ENCODE measurements at places on chromosomes 7 and 10.

GRCh38 chr7:617614-618538, 98.2 kb upstream of the PDGFA start:
- no peak for DNase-seq

GRCh38 chr7:38171623-38172391, 6.2 kb upstream of the STARD3NL start:
- no peak for DNase-seq

DNA sequence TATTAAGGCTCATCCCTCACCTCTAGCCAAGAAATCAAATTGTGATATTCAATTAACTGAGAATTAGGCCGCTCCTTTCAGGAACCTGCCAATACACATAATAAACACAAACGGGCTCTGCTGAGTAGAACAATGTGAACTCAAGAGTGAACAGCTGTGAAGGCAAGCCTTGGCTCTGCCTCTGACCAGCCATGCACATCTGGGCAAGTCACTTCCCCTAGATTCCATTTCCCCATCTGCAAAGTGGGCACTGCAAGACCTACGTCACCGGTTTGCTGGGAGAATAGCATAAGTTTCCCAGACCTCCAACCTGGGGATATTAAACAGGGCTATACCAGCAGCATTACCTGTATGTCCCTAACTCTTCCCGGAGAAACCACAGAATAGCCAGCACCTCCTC, 355.2 kb downstream of the TNS3 start:
- no peak for DNase-seq

DNA sequence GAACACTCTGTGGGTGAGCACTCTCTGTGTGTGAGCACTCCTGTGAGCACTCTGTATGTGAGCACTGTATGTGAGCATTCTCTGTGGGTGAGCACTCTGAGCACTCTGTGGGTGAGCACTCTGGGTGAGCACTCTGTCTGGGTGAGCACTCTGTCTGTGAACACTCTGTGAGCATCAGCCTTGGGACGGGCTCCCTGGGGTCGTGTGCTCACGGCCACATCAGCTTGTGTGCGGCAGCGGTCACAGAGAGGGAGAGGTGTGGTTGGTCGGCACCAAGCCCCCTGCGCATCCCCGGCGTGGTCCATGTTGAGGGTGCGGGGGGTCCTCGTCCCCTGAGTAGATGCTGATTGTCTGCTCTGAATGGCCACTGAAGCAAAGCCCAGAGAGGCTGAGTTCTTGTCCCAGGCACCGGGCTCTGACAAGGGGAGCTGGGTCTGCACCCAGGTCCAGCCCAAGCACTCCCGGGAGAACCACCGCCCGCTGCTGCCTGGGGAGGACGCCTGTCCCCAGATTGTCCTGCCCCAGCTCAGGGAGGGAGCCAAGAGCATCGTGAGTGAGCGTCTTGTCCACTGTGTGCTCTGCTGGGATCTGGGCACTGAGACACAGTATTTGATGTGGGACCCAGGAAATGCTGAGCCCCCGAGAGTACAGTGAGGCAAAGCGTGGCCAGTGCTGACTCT, 143.7 kb downstream of the DNAJB6 start:
- DNase-seq = no peak

DNA sequence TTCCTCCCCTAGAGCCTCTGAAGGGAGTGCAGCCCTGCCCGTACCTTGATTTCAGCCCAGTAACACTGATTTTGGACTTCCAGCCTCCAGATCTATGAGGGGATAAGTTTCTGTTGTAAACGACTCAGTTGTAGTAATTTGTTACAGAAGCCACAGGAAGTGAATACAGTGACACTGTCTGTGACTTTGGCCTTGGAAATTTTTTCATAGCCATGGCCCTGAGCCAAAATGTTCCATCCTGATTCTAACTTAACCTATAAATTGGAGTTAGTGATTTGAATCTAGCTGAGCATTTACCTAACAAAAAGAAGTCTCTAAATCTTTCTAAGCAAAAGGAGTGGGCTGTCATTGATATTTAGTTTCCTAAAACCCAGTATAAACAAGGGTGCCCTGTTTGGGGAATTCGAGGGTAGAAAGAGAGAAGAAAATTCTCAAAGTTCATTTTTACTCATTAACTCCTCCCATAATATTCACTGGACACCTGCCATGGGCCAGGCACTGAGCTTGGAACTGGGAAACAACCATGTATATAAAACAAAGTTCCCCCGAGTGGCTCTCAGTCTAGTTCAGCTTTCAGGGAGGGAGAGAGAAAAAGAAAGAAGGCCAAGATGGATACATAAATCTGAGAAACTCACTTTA, 162.3 kb downstream of the SKIDA1 start:
- DNase-seq = no peak

DNA sequence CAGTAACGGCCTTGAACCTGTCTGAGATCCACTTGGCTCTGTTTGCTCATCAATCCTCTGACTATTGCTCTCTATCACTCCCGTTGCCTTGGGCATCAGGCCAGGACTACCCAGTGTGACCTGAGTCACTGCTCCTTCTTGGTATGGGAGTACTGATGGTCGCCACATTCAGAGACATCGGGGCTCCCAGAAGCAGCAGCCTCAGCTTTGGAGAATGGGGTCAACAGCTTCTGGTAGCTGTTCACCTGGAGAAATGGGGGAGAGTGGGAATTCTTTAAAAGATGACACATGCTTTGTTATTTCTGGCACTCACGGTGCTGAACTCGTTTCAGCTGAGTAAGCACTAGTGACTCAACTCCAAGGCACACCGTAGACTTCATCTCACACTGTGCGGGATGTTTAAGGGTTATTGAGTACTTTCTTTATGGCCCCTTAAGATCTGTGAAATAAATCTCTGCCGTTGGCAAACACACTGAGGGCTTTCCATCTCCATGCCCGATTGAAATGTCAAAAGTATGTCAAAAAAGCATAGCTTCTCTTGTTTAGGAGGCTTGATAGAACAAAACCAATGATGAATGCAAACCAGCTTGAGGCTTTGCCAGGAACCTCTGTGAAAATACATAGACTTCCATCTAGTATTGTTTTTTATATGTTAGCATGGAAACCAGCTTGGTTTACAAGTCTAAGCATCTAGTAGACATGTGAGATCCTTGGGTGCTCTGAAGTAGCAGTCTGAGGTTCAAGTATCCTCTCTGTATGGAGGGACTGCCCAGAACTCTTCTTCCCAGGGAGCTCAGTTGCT, 333.1 kb downstream of the CXCL12 start:
- no peak for DNase-seq

DNA sequence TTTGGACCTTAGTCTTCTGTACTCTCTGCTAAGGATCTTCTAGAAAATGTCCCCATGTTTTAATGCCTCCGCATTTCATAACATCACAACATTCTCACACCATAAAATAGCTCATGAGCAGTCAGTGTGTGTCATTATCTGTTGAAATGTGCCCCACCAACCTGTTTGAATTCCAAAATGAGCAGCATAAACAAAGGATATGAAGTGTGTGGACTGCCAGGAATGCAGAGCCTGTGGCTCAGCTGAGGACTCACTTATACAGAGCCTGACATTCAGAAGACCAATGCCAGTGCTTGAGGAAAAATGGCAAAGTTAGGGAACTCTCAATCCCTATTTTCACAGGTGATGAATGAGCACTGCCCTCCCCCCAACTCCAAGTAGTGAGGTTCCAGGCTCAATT, 621.4 kb downstream of the POM121L12 start:
- DNase-seq = no peak

- DNase-seq = no peak
Measured at GRCh38 chr10:118407777-118408176, 65.7 kb upstream of the FAM204A start.

DNA sequence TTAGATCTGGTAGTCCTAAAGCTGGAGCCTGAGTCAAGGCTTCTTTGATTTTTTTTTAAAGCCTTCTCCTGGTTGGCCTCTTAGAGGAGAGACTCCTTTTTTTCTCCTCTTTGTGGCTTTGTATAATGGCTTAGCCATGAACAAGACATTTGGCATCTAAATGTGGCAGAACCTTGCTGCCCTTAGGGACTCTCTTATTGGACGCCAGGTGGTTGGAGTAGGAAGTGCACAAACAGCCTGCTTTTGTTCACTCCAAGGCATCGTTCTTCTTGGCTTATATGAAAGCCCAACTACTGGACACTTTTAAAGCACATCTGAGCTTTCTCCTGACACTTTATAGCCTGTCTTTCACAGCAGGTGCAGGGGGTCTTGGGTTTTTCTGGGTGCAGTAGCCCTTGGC, 25.0 kb downstream of the ZPBP start:
- DNase-seq = no peak

DNA sequence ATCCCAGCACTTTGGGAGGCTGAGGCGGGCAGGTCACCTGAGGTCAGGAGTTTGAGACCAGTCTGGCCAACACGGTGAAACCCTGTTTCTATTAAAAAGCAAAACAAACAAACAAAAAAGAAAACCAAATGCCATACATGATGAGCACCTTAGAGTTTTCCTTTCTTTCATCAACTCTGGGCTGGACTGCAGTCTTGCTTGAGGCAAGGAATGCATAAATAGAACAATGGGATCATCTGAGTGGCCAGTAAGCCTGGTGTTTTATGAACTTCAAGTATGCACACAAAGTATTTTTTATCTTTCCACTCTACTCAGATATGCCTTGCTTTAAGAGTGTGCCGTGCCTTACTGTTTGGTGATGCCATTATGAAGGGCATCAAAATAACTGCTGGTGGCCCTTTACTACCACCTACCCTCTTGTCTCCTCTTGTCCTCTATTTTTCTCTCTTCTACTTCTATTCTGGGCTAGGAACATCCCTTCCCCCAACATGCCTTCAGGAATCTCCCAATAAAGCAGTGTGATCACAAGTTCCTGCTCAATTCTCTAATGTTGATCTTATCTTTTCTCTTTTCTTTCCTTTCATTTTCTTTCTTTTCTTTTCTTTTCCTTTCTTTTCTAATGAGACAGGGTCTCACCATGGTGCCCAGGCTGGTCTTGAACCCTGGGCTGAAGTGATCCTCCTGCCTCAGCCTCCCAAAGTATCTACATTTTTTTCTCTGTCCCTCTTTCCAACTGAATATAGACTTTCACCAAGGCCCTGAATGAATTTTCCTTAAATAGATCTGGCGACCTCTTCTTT, 10.2 kb downstream of the SCD start:
- no peak for DNase-seq

DNA sequence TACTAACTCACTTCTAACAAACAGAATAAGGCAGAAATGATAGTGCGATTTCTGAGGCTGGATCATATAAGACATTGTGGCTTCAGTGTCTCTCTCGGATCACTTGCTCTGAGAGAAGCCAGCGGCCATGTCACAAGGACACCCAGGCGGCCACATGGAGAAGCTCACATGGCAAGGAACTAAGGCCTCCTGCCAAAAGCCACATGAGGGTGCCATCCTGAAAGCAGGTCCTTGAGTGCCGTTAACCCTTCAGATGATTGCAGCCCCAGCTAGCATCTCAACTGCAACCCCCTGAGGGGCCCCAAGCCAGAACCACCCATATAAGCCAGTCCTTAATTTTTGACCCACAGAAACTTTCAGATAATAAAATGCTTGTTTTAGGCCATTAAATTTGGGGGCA, 6.9 kb upstream of the VDAC2 start:
- DNase-seq = no peak

GRCh38 chr7:70034999-70035398, 436.7 kb downstream of the AUTS2 start:
- no peak for DNase-seq

DNA sequence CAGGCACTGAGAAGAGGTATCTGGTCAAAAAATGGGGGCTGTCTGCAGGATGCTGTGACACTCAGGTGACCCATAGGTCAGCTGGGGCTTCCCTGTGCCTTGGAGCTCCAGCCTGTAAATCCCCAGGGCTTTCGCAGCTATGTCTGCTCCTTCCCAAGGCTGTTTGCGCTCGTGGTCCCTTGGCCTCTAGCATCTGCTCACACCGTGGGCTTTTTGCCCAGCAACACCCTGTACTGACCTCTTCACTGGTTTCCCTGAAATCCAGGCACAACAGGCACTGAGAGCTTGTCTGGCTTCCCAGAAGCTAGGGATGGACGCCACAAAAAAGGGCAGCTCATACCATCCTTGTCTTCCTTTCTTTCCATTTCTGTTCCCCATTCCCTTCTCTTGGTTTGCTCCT, 280.3 kb upstream of the HABP2 start:
- no peak for DNase-seq

- no peak for DNase-seq
Measured at GRCh38 chr10:49498425-49498824, 40.5 kb downstream of the ERCC6 start.

DNA sequence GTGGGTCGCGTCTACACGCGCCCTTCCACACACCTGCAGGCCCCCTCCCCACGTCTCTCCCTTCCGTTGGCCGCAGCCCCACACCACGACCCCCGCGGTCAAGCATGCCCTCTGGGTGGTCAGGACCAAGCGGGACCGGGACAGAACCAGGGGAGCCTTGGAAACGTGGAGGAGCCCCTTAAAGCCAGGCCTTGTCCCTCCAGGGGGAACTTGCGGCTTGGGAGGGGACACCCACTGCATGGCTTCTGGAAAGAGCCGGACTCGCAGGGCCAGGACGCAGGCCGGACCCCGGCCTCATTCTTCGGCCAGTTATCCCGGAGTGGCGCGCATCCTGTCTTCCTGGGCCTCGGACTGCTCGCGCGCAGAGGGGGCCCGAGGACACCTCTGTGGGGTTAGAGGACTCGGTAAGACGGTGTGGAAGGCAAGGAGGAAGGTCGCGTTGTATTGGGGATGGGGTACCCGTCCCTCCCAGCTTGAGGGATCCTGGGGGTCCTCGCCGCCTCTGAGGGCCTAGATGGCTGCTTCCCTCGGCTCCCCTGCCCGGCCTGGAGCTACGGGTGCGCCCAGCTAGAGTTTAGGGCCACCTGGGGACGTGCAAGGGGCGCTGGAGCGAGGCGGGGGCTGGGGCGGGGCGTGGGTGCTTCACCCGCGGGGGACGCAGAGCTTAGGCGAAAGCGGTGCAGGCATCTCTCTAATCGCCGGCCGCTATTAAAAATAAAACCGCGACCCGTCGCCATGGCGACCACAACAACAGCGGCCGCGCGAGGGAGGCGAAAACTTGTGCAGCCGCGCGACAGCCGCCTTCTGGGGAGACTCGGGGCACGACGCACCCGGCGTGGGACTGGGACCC, 1.8 kb upstream of the PDGFA start:
- DNase-seq = no peak

DNA sequence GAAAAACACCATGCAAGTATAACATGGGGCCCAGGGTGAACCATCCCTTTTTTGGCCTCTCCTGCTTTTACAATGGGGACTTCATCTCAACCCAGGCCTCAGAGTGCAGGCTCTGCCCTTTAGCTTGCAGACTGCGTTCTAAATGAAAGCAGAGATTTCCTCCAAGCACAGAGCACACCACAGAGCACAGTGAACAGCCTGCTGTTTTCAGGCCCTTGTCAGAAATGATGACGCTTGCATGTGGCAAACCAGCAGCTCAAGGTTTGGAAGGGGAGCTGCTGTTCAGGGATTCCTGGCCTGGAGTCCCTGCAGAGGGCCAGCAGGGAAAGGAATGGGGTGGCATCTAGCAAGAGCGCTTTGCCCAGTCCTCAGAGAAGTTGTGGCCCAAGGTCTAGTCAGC, 167.3 kb upstream of the CDCA7L start:
- no peak for DNase-seq

- no peak for DNase-seq
Measured at GRCh38 chr7:149624006-149624405, 126.4 kb upstream of the ZNF746 start.
